ENCODE measurements at places on chromosomes 3 and 15. TPM values are rescaled to one million over a fixed set of nuclear protein-coding genes. Genes with fewer than 3 reads are reported as not detected.

DNA sequence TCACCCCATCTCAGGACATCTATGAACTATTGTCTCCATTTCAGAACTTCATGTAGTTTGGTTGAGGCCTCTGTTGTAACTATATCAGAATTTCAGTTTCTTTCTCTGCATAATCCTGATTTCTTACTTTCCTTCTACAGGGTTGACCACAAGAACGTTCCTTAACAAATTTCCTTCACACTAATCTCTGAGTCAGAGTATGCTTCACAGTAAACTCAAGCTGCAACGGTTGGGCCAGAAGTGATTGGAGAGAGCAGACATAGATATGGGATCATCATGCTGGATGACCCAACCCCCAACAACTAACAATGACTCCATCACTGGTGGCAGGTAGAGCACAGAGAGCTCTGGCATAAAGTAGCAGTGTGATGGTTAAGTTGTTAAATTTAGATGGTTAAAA lies 128.8 kb upstream of the OSTN start:
- H3K4me1 ChIP-seq, result no peaks in the 10 kb centered on the region
- DNase-seq, result no peak
- no peaks in the 10 kb centered on the region for H3K36me3 ChIP-seq
- no peaks in the 10 kb centered on the region for H3K27me3 ChIP-seq
- no peak overlapping the region for H3K4me3 ChIP-seq

DNA sequence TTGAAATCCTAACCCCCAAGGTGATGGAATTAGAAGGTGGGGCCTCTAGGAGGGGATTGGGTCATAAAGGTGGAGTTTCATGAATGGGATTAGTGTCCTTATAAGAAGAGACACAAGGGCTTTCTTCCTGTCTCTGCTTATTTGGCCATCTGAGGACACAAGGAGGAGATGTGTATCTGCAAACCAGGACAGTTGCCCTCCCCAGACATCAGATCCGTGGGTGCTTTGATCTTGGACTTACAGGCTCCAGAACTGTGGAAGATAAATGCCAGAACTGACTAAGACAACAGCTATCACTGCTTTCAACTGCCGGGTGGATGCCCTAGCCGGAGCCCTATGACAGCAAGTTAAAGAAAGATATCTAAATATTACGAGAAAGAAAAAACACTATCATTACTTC lies 94.4 kb downstream of the CHRNA7 start:
- no peak overlapping the region for H3K27ac ChIP-seq
- H3K4me3 ChIP-seq, result no peak overlapping the region
- H3K36me3 ChIP-seq, result no peaks in the 10 kb centered on the region
- H3K4me1 ChIP-seq, result no peaks in the 10 kb centered on the region
- DNase-seq, result no peak
- H3K27me3 ChIP-seq, result peaks cover 21% of the 10 kb centered on the region

EDEM1 gene
- polyA plus RNA-seq, result 25.5 TPM

DNA sequence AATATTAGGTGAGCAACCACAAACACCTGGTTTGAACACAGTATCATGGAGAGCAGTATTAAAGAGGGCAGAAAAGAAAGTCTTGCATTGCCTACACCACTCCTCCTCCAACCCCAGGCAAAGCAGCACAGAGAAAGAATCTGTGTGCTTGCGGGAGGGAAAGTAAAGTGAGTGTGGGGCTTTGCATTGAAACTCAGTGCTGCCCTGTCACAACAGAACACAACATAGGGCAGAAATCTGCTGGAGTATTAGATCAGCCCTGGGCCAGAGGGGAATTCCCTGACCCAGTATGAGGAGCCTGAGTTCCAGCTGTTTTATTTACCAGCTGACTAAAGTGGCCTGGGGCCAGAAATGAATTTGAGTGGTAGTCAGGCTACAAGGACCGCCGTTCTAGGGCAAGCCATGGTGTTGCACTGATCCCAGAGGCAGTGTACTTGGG lies 75.5 kb downstream of the SPATA16 start:
- H3K4me3 ChIP-seq, result no peak overlapping the region
- H3K27ac ChIP-seq, result no peak overlapping the region
- H3K4me1 ChIP-seq, result no peaks in the 10 kb centered on the region
- H3K36me3 ChIP-seq, result no peaks in the 10 kb centered on the region

- H3K36me3 ChIP-seq, result no peaks in the 10 kb centered on the region
- no peaks in the 10 kb centered on the region for H3K4me1 ChIP-seq
- no peak overlapping the region for H3K27ac ChIP-seq
- H3K27me3 ChIP-seq, result no peaks in the 10 kb centered on the region
Measured at GRCh38 chr3:20375302-20375701, 189.3 kb upstream of the SGO1 start.

GRCh38 chr3:172846706-172847105 lies 96.2 kb downstream of the ECT2 start:
- no peak overlapping the region for H3K4me3 ChIP-seq
- H3K27ac ChIP-seq, result no peak overlapping the region
- H3K4me1 ChIP-seq, result no peaks in the 10 kb centered on the region

LRRIQ4 gene
- polyA plus RNA-seq, result not detected

ADAMTSL3 gene
- not detected for polyA plus RNA-seq

DNA sequence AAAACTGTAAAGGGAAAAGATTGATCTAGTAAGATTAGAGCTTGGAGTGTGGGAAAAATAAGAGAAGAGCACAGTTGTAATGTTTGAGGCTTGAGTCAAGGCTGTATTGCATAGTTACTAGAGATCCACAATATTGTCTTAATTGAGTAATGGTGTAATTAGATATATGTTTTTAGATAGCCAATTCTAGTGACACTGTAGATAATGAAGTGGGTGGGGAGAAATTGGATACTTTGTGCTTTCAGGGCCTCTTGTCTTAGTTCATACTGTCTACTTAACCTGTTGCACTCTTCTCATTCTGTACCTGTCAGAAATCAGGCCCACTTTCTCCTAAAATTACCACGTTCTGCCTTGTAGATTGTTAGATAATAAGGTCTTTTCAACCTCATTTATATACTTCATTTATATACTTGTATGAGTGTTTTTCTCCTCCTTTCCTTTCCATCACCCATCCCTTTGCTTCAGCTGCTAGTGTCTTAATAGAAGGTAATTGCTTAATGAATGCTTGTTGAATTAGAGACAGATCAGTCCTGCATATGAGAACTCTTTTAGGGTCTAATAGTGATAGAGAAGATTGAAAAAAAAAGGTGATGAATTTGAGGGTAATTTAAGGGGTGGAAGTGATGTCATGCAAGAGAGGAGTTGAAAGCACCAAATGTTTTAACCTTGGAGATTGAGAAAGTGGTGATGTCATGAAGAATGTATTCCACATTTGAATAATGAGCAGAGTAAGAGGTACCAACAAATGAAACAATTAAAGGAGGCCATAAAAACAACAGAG lies 32.0 kb downstream of the PIK3CA start:
- DNase-seq, result no peak
- H3K27me3 ChIP-seq, result no peaks in the 10 kb centered on the region
- no peak overlapping the region for H3K4me3 ChIP-seq
- peaks cover 37% of the 10 kb centered on the region for H3K4me1 ChIP-seq
- no peak overlapping the region for H3K27ac ChIP-seq

Data from naive thymus-derived CD8-positive, alpha-beta T cell (primary cell).